Mesenchymal stem cell (in vitro differentiated cells and primary cell): ENCODE measurements at places on chromosomes 13 and 19.
A peak's percentile ranks its signal among the peaks of the same experiment; 100 is the strongest.

DNA sequence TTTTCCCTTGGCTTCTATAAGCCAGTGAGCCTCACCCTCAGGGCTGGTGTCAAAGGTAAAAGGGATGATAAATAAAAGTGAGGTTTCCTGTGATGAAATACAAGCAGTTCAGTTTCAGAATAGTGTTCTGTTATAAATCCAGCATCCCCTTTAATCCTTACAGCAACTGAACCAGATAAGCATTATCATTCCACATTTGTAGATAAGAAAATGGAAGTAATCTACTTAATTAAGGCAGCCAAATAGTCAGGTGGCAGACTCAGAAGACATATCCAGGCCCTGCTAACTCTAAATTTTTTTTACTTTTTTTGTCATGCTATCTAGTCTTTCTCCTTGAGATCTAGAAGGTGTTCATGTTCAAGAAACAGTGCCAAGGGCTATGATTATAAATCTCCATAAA lies 99.4 kb upstream of the SOX21 start:
- DNase-seq, result no peak

DNA sequence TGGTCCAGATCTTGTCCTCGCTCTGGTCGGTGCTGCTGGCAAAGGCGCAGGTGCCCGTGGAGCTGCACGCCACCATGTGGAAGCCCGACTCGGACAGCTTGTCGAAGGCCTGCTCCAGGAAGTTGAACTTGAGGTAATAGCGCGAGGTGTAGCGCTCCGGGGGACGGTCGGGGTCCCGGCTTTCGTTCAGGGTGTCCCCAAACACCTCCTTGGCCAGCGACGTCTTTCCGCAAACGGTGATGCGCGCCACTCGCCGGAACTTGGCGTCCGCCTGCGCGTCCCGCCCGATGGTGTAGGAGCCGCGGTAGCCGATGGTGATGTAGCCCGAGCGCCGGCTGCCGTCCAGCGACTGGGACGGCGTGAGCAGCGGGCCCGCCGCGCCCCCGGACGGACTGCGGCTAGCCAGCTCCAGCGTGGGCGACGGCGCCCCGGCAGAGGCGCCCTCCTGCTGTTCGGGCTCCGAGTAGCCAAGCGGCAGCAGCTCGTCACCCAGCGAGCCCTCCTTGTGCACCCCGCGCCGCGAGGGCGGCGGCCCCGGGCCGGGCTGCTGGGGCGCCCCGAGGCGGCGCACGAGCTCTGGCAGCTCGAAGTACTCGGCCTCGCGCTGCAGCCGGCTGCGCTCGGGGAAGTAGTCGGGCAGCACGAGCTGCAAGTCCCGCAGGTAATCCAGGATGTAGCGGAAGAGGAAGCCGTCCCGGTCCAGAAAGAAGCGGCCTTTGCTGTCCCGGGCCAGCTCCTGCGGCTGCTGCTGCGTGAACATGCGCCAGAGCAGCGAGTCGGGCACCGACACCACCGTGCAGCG lies 801 bp downstream of the KCTD12 start:
- peak; percentile 82 for DNase-seq

- DNase-seq, result no peak
These were observed 10.5 kb downstream of the ARMC6 start for GRCh38 chr19:19043881-19044280.

DNA sequence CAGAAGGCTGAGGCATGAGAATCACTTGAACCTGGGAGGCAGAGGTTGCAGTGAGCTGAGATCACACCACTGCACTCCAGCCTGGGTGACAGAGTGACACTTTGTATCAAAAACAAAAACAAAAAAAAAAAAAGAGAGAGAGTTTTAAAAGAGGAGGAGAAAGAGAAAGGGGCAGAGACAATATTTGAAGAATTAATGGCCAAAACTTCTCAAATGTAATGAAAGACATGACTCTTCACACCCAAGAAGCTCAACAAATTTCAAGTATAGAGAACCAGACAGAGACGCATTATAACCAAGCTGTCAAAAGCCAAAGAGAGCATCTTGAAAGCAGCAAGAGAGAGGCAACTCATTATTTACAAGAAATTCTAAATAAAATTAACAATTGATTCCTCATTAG lies 36.9 kb upstream of the USP12 start:
- DNase-seq, result no peak

DNA sequence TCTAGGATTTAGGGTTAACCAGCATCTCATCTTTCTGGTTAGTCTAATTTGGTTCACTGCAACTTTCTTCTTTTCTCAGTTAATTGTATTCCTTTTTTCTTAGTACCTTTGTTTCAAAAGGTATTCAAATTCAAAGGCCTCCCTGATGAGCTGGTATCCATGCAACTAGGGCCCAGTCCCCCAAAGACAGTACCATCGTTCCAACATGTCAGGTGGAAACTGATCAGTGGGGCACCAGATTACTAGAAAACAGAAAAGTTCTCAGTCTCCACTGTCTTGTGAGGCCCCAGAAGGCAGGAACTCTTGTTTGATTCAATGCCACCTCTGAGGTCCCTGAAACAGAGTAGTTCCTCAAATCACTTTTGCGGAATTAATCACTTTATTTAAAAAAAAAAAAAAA lies 303.2 kb upstream of the NBEA start:
- no peak for DNase-seq

GRCh38 chr19:39038098-39038497 lies 5.7 kb upstream of the FBXO27 start:
- DNase-seq, result peak; percentile 32

- no peak for DNase-seq
These were observed 21.7 kb downstream of the ZNF507 start for GRCh38 chr19:32367063-32367462.

GRCh38 chr13:45951724-45952123 lies 100.2 kb upstream of the SIAH3 start:
- DNase-seq, result no peak

DNA sequence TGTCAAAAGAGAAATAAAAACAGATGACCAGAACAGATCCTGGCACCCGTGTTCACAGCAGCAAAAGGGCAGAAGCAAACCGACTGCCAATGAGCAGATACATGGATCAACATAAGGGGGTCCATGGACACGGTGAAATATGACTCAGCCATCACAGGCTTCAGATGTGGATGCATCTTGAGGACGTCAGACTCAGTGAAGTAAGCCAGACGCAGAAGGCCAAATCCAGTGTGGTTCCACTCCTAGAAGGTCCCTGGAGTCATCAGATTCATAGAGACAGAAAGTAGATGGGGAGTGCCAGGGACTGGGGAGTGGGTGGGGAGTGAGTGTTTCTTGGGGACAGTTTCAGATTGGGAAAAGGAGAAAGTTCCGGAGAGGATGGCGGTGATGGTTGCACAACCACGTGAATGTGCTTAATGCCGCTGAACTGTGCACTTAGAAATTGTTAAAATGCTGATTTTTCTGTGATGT lies 28.8 kb upstream of the SEMA6B start:
- DNase-seq, result peak; percentile 52

GRCh38 chr13:102002287-102002686 lies 399.6 kb downstream of the FGF14 start:
- no peak for DNase-seq

GRCh38 chr19:30605333-30605732 lies 233.1 kb downstream of the ZNF536 start:
- DNase-seq, result no peak

DNA sequence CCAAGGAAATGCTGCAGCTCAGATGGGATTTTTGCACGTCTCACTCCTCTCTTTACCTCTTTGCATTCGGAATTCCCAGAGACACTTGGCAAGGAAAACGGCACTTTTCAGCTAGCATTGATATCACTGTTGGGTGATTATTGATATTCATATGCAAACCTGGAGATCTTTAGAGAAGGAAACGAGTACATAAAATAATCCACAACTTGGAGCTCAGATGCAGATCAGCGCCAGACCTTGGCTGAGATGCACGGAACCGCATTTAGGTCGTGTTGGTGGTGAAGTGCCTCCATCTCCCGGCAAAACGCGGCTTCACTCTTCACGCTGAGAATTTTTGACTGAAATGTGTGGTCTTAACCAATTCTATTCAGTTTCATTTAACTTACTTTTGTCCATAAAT lies 77.2 kb upstream of the ARHGEF7 start:
- DNase-seq, result no peak

GRCh38 chr13:92137520-92137919 lies 739.1 kb downstream of the GPC5 start:
- peak; percentile 36 for DNase-seq

DNA sequence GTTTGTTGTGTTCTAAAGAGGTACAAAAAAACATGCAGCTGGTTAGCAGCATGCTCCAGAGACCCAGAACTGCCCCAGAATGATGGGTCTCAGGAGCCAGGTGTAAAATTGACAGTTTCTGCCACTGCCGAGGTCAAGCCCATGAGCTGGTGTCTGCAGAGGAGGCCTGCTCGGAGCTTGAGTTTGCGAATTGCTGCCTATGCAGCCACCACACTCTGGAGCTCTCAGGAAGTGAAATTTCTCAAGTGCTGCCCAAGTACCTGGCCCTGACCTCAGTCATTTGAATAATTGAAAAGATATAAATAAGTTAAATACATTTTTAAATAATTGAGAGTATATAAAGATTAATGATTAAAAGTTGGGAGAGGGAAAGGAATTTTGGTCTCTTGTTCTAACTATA lies 66.4 kb downstream of the ZAR1L start:
- no peak for DNase-seq

DNA sequence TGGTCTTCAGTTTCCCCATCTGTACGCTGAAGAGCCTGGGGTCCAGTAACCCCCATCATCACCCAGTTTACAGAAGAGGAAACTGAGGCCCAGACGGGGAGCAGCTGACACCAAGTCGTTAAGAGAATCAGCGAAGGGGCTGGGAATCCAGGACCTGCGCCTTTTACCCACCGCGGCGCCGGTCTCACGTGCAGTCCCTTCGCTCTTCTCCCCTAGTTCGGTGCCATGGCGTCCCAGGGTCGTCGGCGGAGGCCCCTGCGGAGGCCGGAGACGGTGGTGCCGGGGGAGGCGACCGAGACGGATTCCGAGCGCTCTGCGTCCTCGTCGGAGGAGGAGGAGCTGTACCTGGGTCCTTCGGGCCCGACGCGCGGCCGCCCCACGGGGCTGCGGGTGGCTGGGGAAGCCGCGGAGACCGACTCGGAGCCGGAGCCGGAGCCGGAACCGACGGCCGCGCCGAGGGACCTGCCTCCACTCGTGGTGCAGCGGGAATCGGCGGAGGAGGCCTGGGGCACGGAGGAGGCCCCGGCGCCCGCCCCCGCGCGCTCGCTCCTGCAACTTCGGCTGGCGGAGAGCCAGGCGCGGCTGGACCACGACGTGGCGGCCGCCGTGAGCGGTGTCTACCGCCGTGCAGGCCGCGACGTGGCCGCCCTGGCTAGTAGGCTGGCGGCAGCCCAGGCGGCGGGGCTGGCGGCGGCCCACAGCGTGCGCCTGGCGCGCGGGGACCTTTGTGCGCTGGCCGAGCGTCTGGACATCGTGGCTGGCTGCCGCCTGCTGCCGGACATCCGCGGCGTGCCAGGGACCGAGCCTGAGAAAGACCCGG lies 698 bp downstream of the BLOC1S3 start:
- DNase-seq, result peak; percentile 52

DNA sequence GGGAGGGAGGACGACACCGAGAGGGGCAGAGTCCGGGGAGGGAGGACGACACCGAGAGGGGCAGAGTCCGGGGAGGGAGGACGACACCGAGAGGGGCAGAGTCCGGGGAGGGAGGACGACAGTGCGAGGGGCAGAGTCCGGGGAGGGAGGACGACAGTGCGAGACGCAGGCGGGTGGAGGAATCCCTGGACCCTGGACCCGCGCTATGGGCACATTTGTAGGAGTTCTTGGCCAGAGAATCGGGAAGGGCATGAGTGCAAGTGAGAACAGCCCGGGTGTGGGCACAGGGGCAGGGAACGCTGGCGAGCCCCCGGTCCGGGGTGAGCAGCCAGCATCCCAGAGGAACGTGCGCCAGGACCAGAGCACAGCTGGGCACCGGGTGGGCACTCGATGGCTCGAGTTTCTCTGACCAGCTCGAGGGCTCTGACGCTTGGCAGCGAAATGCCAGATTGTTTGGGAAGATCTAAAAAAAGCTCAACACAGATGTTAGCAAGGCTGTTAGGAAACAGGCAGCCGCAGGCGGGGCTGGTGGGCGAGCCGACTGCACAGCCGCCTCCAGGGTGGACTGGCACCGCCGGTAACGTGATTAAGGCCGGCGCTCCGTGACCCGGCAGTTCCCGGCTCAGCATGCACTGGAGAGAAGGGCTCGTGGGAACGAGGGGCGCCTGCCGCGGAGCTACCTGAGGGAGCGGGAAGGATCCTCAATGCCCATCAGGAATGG lies 17.9 kb upstream of the C2CD4C start:
- DNase-seq, result no peak

- DNase-seq, result no peak
These were observed 27.9 kb downstream of the RCBTB2 start for GRCh38 chr13:48505012-48505411.

- peak; percentile 25 for DNase-seq
These were observed 29.9 kb downstream of the EFNA2 start for GRCh38 chr19:1315470-1316166.

- DNase-seq, result no peak
These were observed 10.1 kb downstream of the SUCLA2 start for GRCh38 chr13:47990920-47991466.

GRCh38 chr19:10389863-10390262 lies 9.5 kb upstream of the TYK2 start:
- no peak for DNase-seq

GRCh38 chr19:31436121-31436776 lies 87.0 kb upstream of the TSHZ3 start:
- peak; percentile 63 for DNase-seq

DNA sequence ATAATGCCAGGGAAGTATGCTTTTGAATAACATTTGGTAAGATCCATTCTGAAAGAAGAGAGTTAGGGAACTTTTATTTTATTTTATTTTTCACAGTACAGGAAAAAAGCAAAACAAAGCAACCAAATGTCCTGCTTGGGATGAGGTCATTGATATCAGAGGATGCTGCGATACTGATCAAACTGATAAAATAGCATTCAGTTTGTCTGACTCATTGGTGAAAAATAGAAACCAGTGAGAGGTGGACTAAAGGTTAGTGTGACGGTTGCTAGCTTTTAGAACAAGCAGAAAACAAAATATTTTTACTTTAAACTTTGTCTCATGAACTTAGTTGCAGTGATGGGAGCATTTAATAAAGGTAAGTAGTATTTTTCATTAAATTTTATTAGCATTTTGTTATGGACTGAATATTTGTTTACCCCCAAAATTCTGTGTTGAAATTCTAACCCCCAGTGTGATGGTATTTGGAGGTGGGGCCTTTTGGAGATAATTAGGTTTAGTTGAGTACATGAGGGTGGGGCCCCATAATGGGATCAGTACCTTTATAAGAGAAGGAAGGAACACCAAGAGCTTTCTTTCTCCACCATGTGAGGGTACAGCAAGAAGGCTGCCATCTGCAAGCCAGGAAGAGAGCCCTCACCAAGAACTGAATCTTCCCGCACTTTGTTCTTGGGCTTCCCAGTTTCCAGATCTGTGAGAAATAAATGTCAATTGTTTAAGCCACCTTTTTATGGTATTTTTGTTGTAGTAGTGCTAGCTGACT lies 37.3 kb downstream of the ITGBL1 start:
- DNase-seq, result peak; percentile 18

- no peak for DNase-seq
These were observed 536.4 kb downstream of the IRS2 start for GRCh38 chr13:109249780-109250528.

- DNase-seq, result no peak
These were observed 418.0 kb downstream of the ZNF536 start for GRCh38 chr19:30790056-30790680.

GRCh38 chr13:29270271-29270985 lies 325.1 kb downstream of the SLC7A1 start:
- no peak for DNase-seq

GRCh38 chr13:95756072-95756471 lies 79.1 kb downstream of the DNAJC3 start:
- no peak for DNase-seq

GRCh38 chr13:33466262-33466661 lies 180.7 kb upstream of the STARD13 start:
- DNase-seq, result no peak
